Left forelimb (tissue), 1 donor: ENCODE measurements at places on chromosomes 1 and 21.
A peak's percentile ranks its signal among the peaks of the same experiment; 100 is the strongest.

DNA sequence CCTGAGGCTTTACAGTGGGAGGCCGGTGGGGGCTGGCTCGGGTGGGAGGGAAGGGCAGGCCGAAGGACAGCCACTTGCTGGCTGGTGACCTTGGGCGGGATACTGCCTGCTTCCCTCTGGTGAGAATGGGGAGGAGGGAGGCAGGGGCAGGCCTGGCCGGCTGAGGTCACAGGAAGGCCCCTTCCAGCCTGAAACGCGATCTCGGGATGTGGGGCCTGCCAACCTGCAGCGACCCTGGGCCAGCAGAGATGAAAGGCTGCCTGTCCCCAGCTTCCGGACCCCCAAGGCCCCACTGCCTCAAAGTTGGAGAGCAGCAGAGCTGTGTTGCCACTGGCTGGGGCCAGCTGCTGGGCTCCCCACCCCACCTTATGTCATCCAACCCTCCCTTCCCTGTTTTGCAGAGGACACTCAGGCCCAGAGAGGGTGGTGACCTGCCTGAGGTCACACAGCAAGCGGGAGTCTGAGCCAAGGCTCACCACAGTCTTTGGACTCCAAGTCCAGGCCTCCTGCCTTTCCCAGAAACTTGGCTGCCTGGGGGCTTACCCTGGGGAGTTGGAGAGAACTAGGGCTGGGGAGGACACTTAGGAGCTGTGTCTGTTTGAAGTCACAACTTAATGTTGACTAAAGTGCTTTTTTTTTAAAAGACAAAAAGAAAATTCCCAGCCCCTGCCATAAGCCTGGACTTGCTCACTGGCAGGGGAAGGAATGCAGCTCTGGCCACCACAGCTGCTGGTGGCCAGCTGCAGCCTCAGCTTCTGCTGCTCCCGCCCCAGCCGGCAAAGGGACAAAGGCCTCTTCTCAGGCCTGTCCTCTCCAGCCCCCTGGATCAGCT lies 14.8 kb upstream of the WASF2 start:
- DNase-seq: peak; percentile 93

- DNase-seq: peak; percentile 42
These were observed 389.7 kb downstream of the PTPRU start for GRCh38 chr1:29626066-29626465.

DNA sequence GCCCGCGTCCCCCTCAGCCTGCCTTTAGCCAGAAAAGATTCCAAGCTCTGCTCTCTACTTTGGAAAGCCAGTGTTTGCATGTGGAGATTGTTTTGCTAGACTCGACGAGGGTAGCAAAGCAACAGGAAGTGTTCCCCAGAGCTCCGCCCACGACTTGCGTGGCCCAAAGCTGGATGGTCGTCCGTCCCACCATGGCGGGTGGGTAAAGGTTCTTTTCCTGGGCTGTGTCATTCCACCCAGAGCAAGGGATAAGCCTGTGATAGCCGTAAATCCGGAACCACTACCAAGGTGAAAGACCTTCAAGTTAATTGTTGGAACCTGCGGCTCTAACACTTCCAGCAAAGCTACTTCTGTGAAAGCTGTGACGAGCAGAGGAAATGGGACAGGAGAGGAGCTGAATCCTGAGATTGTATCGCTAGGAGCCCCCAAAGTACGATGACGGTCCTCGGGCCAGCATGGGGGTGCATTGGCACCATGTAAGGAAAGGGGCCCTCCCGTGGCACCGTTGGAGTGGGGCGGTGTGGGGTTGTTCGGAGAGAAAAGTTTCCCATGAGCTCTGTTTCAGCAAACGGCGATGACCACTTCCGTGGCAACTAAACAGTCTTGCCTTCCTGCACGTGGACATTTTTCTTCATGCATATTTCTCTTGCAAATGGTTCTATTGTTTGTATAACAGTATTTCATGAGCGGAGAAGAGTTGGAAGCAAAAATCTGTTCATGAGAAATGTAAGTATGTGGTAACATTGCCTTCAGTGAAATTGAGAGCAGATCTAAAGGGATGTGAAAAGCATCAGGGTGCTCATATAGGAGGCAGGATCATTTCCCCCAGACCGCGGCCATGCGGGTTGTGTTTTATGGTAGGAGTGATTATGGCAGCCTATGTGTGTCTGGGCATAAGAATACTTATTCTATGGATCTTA lies 8.4 kb downstream of the MX2 start:
- DNase-seq: peak; percentile 22

GRCh38 chr1:246355411-246356230 lies 151.5 kb downstream of the SMYD3 start:
- DNase-seq: no peak

DNA sequence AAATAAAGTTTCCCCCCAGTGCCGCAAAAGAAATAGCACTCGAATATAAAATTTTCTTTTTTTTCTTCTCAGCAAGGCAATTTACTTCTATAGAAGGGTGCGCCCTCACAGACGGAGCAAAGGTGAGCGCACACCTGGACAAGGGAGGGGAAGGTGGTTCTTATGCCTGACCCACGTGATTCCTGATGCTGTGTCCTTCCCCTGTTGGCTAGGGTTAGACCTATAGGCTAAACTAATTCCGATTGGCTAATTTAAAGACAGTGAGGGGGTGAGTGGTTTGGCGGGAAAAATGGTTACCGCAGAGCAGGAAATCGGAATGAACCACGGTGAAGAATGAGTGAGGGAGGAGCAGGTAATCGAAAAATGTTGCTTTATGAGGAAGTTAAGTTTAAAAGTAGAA lies 607 bp upstream of the FAAH start:
- DNase-seq: no peak

DNA sequence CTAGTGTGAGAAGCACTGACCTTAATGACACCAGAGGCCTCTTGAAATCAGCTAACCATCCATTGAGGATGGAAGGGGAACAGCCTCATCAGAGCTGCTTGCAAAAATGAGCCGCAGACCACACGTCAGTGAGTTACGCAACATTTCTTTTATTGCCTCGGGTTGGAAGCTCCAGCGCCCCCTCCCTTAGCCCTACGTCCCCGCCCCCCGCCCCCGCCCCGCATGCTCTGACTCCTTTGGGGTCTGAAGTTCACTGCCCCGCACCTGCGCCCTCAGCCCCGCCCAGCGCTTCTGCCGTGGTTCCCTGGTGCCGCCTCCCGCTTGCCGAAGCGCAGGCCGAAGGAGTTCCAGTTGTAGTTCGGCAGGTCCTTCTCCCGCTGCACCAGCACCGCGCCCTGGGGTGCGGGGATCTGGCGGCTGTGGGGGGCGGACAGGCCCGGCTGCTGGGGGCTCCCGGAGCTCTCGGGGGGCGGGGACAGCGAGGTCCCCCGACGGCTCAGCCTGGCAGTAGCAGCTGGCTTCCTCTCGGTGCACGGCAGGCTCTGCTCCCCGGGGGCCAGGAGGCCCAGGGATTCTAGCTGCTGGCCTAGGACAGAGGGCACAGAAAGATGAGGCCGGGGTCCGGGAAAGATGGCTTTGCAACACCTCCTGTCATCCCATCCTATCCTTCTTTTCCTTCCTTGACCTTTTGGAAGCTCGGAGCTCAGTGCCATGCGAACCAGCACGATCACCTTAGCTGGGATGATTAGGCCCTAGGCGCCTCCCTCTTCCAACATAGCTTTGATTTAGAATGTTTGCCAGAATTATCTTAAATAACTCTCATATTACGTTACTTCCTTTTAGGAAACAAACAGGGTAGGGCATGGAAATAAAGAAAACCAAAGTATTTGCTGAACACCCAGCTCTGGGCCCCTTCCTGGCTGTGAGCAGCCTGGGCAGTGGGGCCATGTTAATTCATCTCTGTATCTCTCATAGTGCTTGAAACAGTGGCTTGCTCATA lies 5.8 kb downstream of the KISS1 start:
- peak; percentile 60 for DNase-seq

DNA sequence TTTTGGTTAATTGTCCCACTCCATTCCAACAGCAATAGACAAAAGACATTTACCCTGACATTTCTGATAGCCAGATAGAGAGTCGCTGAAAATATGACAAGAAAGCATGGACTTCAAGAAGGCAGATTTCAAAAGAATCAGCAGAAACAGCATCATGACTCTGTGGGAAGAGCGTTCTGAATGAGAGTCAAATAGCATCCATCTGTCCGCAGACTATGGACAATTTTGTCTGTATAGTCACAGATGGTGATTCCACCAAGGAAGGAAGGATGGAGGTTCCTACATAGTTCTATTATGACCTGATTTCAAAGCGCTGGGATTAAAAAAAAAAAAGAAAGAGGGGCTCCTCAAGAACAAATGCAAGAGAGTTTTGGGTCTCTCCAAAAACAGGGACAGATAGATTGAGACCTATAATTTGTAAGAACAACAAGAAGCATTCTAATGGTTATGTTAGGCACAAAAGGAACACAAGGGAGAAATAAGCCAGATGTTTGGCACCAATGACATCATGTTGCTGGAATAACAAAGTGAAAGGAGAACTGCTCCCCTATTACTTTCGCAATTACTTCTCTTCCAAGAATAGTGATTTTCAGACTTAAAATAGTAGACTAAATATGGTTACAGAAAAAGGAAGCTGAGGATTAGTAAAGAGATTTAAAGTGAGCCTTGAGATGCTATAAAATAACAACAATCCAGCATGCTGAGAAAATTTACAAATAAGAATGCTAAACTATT lies 28.5 kb downstream of the NIBAN1 start:
- no peak for DNase-seq

- no peak for DNase-seq
These were observed 11.1 kb downstream of the TNFSF18 start for GRCh38 chr1:173039626-173040025.

- no peak for DNase-seq
These were observed 24.3 kb downstream of the MRPL37 start for GRCh38 chr1:54224233-54224632.

GRCh38 chr1:861714-862113 lies 62.0 kb upstream of the SAMD11 start:
- DNase-seq: no peak
